ENCODE measurements at places on chromosomes 5 and 9. TPM values are rescaled to one million over a fixed set of nuclear protein-coding genes. Genes with fewer than 3 reads are reported as not detected.

The ZFP37 gene
- total RNA-seq = 1.1 TPM

The INSL4 gene
- not detected for total RNA-seq

The PCDHGC3 gene
- total RNA-seq = 54.1 TPM

The GPR21 gene
- total RNA-seq = not detected

The FOXD4 gene
- 0.23 TPM for total RNA-seq

The DAB2IP gene
- 18.4 TPM for total RNA-seq

The SVEP1 gene
- total RNA-seq = 0.05 TPM

The ZNF483 gene
- 4.8 TPM for total RNA-seq

The EIF4E1B gene
- not detected for total RNA-seq

The SLIT3 gene
- 26.4 TPM for total RNA-seq

The HSD17B3 gene
- total RNA-seq = 0.39 TPM

The EMB gene
- 65.9 TPM for total RNA-seq

The FCN2 gene
- not detected for total RNA-seq

The RGMB gene
- total RNA-seq = 25.4 TPM

The IL3 gene
- total RNA-seq = not detected

The PCDHA9 gene
- 0.21 TPM for total RNA-seq

The SPATA31C1 gene
- total RNA-seq = not detected

The OTP gene
- 0.05 TPM for total RNA-seq

The PDCD1LG2 gene
- not detected for total RNA-seq

The AP3B1 gene
- 55.4 TPM for total RNA-seq

The ANXA2R gene
- 6.2 TPM for total RNA-seq

The NUTM2G gene
- not detected for total RNA-seq

The CDH9 gene
- total RNA-seq = 0.10 TPM

The ARL10 gene
- total RNA-seq = 2.0 TPM

The ORM2 gene
- 0.77 TPM for total RNA-seq

The KIF20A gene
- total RNA-seq = 55.4 TPM

The HTR1A gene
- not detected for total RNA-seq

The FAM163B gene
- total RNA-seq = not detected

The KCNIP1 gene
- not detected for total RNA-seq

The ANKDD1B gene
- 0.10 TPM for total RNA-seq

The SMIM33 gene
- not detected for total RNA-seq

The FOXI1 gene
- 0.44 TPM for total RNA-seq

The BASP1 gene
- total RNA-seq = 217 TPM

The PAM gene
- 131 TPM for total RNA-seq

The SPATA24 gene
- total RNA-seq = 5.5 TPM

The CCDC69 gene
- total RNA-seq = 2.1 TPM
